Stimulated activated naive B cell treated with anti-CD40 and anti-IgM and Interleukin-4, amounts not matched to agents 10 μg/mL and 1 μg/mL and 100 μg/mL, for 72 hours (primary cell): ENCODE measurements at places on chromosomes 4 and X.

DNA sequence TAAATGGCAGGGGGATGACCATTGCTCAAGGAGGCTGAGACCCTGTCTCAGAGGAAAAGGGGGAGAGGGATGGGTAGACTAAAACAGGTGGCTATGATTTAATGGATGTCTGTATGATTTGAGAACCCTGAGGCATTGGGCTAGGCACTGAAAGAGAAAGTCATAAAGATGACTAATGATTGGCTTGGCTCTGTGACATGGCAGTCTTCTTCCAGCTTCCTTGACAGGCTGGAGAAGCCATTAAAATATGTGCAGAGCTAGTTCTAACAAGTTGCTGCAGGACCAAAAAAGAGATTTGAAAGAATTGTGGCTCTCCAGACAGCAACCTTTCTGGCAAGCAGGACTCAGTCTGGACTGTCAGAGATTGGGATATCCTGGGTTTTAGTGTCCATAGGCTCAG lies 53.6 kb downstream of the AMER1 start:
- no peak for DNase-seq

DNA sequence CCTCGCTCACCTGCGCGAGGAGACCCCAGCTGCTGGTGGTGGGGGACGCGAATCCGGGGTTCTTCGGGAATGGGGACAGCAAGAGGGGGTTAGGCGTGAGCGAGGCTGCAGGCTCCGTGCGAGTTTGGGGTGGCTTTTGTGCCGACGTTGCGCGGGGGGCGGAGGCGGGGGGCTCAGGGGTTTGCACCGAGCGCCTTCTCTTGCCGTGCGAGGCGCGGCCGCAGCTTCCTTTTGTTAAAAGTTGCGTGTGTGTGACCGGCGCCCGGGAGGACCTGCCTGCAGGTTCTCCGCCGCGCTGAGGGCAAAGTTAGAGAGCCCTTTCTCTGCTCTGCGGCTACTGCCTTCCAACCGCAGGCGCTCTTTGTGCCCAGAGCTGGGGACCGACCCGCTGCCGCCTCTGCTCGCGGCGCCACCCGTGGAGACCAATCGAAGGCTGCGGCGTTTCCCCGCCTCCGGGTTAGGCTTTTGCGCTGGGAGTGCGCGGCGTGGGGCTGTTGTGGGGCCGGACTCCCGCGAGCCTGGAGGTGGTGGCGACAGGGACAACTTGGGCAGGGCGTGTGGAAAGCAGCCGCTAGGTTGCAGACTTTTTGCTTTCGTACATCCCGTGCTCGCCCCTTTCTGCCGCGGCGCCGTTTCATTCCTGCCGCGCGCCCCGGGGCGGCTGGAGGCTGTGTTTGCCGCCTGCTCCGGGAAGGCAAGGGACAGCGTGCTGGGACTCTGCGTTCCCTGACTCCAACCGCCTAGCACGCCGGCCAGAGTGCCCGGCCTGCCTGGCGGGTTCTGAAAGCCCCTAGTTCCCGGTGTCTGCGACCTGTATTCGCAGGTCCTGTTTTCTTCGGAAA lies 716 bp downstream of the KIT start:
- peak; percentile 21 for DNase-seq

- no peak for DNase-seq
These were observed 14.6 kb upstream of the HNRNPD start for GRCh38 chr4:82388405-82388804.

DNA sequence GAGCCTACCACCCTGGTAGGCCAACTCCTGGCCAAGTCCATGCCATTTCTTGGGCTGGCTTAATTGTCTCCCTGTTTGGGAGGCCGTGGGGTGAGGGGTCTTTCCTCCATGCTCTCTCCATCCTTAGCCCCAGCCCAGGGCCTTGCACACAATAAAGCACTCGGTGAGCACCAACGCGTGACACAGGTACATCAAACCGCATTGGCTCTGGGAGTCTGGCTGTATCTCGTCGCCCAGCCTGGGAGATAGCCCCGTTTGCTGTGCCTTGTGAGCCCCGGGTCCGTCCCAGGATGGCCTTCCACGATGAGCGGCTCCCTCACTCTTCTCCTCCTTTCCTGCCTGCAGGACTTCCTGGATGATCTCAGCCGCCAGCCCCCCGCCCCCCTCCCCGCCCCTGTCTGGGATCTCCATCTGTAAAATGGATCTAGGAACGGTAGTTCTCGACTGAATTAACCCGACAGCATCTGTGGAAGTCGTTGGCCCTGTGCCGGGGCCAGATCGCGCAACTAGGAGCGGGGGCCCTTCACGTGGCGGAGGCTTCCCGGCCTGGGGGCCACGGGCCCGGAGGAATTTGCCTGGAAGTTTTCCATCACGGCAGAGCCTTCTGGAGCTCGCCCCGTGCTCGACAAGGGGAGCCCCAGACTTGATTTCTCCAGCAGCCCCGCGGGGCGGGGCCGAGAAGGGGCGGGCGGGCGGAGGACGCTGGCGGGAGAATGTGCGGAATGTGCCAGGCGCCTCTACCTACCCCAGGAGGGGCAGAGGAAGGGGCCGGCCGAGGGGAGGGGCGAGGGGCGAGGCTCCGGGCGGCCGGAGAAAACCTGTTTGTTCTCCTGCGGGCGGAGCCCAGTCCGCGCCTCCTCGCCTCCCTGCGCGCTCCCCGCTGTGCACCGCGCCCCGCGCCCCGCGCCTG lies at the start of gene ZNF185:
TSS of gene ZNF185 (plus strand) at position 846 of the 910 bp plus-strand sequence. CDS start 16,423 bp downstream, outside the sequence.
- no peak for DNase-seq

- DNase-seq = no peak
These were observed 52.1 kb downstream of the PWWP3B start for GRCh38 chrX:106220177-106220576.

DNA sequence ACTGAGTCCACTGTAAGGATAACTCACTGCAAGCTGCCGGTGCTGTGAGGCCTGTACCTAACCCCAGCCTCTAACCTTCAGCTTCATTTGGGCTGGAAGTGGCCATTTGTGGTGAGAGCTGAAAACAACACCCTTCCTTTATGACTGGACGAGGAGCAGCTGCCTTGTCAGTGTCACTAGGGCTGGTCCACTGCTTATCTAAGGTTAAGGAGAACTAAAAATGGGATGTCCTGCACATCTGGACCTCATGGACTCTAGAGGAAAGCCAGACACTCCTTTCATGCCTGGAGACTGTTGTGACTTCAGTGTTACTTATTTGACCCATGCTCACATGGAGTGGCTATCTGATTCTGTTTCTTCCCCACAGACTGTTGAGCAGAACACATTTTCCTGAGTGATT lies 139.9 kb downstream of the ZNF518B start:
- no peak for DNase-seq

DNA sequence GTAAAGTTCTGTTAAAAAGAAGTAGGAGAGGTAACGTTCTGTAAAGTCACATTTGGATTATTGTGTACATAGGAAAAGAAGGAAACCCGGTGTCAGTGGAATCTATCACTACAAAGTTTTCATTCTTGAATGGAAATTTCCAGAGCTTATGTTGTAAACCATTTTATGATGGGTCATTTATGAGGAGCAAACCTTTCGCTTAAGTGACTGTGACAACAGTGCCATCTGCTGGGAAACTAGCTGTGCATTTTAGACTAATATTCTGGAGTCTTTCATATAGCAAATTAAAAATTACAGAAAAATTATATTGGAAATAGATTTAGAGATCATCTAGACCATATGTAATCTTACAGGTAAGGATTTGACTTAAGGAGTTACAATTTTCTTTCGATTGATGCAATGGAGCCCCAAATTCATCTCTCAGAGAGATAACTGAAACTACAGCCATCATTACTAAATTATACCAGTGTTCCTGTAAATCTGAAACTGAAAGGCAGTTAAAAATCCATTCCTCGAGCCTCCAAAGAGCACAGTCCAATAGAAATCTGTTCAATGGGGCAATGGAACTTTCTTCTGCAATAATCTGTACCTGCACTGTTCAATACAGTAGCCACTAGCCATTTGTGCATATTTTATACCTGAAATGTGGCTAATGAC lies 26.9 kb downstream of the ASB9 start:
- no peak for DNase-seq

DNA sequence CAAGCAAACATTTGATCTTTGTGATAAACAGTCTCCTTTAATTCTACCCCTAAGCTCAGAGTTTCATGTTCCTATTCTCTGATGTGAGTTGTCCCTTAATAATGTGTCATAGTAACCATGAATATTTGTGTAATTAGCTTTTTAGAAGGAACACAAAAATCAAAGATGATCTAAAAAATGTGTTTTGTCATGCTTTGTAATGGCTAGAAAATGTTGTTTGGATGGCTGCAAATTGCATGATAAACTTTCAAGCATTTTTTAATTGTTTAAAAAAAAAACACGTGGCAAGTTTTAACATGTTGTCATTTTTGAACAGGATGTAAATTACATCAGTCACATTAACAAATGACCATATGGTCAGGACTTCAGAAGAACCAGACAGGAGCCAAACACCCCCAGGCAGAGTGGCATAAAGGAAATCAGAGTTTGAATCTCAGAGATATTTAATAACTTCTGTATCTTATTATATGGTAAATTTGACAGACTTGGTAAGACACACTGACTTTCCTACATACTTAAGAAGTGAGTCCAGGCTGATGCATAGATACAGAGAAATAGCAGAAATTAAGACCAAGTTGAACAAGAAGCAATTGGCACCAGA lies 223.9 kb upstream of the VEGFC start:
- no peak for DNase-seq

- DNase-seq = no peak
These were observed 85.3 kb upstream of the SLC4A4 start for GRCh38 chr4:71253545-71253944.

DNA sequence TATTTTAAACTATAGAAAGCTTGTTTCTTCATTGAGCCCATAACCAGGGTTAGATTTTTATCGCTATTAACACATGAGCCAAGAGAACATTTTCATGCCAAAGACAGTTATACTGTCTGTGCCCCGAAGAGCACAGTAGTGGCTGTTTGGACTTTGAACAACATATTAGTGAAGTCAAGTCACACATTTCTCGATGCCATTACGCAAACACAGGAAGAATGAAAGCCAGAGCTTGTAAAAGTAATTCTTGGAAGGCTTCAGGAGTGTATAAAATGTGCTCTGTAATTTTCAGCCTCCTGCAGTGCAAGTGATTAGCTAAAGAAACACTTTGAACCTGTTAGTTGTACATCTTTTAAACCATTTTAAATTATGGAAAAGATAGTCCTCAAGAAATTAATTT lies 590.7 kb upstream of the PITX2 start:
- DNase-seq = no peak

DNA sequence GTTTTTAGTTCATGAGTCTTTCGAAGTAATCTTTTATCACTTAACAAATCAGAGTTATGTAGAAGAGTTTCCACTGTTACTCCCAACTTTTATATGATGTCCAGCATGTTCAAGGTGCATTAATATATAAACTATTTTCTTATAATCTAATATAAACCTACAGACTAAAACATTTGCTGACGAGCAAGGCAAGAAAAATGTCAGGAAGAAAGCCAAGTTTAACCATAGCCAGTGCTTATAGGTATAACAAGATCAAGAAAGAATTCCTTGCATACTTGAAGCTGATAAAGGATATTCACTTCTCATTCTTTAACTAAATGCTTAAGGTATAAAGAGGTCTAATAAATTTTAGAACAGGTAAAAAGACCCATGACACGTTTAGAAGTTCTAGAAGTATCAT lies 167.7 kb downstream of the NPNT start:
- DNase-seq = no peak

DNA sequence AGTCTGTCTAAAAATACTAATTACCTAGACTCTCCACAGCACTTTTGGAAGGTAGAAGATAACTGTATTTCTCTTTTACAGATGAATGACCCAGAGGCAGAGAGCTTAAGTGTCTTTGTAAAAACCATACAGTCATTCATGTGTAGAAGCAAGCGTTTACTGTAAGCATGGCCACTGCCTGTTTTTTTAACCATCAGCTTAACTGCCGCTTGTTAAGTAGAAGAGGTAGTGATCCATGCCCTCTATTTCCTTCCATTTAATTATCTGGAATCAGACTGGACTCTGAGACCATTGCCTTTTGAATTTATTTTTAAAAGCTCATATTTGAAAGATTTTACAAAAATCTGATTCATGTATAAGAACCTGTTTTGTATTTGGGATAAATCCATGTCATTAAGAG lies 111.2 kb upstream of the TECRL start:
- DNase-seq = no peak

DNA sequence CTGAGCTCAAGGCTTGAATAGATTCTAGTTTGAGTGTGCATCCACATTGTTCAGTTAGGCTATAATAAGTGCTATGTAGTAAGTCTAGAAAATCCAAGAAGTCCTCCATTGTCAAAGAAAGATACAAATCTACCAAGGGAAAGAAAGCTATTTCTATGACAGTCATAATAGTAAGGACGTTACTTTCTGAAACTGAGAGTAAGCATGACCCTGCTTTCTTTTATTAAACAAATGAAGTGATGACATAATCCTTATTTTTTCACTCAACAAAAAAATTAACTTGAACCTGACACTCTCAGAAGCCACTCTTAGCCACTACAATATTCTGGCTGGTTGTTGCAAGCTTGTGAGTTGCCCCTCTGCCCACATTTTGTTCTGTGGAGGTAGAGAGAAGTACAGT lies 33.8 kb upstream of the AMELX start:
- no peak for DNase-seq

DNA sequence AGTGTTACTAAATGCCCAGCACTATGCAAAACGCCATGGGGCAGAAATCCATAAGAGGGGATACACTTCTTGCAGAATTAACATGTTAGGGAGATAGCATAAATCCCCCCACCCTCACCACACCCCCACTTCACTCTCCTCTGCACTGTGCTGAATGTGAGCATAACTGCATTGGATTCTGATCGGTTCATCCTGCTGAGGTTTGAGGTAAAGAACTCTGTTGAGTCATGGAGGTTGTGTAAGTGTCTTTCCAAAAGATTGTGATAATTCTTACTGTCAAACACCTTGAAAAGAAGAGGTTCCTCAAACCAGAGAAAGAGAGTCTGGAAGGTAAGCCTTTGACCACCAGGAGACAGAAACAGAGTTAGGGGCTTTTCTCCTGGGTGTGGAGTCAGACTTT lies 43.6 kb downstream of the RBM47 start:
- DNase-seq = no peak

- no peak for DNase-seq
These were observed 41.9 kb downstream of the PLS3 start for GRCh38 chrX:115602729-115603389.

DNA sequence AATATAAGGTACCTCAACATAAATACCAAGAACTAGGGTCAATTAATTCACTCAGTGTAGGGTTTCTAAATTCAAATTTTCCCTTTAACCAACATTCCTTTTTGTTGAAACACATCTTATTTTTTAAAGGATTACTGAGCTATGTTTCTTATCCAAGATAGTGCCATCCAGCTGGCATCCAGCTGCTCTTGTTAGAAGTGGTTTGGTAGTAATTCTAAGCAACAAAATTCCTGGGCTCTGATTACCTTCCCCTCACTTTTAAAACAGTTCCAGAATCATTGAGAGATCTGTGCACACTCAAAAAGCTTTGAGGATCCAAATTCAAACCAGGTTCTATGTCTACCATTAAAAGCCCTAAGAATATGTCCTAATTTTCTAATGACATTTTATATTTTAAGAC lies 583.7 kb downstream of the TRIML1 start:
- DNase-seq = no peak

DNA sequence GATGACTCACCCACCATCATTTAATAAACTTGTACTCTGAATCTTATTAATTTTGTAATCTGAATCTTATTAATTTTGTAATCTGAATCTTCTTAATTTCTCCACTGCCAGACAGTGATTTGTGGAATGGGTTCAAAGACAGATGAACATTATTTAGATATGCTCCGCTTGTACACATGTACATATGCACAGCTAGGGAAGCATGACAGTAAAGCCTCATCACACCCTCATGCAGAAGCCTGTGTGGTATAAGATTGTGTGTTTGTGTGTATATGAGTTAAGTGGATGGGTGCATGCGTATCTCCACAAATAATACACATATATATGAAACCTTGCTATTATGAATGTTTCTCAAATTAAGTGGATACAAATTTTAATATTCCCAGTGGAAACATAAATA lies 318.5 kb upstream of the SFRP2 start:
- no peak for DNase-seq
